Aorta (tissue), 5 donors: ENCODE measurements at places on chromosomes 2 and 18.

- no peak for DNase-seq
- H3K27me3 ChIP-seq: no peaks in the 10 kb centered on the region
- no peak overlapping the region for H3K27ac ChIP-seq
- H3K4me3 ChIP-seq: no peak overlapping the region
- H3K36me3 ChIP-seq: peaks cover 2% of the 10 kb centered on the region
- H3K4me1 ChIP-seq: peaks cover 6% of the 10 kb centered on the region
Observed at GRCh38 chr18:44799382-44799906, 118.8 kb downstream of the SETBP1 start.

DNA sequence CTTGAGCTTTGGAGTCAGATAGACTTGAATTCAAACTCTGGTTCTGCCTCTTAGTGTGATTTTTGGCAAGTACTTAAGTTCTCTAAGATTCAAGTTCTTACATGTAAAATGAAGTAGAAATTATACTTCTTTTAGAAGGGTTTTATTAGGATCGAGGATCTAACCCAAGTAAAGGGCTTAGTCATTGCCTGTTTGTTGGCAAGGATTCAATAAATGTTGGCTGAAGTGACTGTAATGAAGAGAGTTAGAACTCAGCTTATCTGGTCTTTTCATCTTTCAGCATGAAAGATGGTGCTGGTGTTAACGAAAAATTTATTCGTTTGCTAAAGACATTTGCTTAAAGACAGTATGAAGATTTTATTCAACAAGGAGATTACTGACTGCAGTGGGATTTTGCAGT, 315.9 kb upstream of the THUMPD2 start:
- no peak overlapping the region for H3K4me3 ChIP-seq
- no peaks in the 10 kb centered on the region for H3K36me3 ChIP-seq
- no peak for DNase-seq
- H3K27me3 ChIP-seq: no peaks in the 10 kb centered on the region

GRCh38 chr18:22412176-22412911, 5.4 kb downstream of the CTAGE1 start:
- H3K27ac ChIP-seq: no peak overlapping the region
- no peaks in the 10 kb centered on the region for H3K4me1 ChIP-seq
- no peak overlapping the region for H3K4me3 ChIP-seq
- H3K36me3 ChIP-seq: no peaks in the 10 kb centered on the region
- no peak for DNase-seq

DNA sequence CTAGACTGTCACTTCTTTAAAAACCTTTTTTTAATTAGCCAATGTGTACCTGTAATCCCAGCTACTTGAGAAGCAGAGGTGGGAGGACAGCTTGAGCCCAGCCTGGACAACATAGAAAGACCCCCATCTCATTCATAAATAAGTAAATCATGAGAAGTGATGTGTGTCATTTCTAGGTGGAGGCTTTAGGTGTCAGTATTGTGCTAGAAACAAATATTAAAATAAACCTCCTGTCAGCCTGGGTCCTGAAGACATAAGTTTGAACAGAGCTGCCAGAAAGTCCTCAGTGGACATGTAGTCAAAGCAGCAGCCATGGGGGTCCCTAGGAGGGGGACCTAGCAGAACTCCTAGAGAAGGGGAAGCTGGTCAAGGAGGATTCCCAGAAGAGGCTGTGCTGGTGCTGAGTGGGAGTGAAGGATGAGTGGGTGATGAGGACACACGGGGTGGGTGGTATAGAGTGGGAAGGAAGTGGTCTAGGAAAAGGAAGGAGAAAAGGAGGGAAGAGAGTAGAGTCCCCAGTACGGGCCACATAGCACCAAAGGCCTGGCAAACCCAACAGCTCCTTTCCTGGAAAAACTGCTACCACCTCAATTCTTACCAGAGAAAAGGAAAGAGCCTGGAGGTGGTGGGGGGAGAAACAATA, 316.6 kb upstream of the NCKAP5 start:
- H3K27ac ChIP-seq: no peak overlapping the region
- peaks cover 2% of the 10 kb centered on the region for H3K27me3 ChIP-seq
- no peaks in the 10 kb centered on the region for H3K36me3 ChIP-seq
- no peak for DNase-seq
- H3K4me1 ChIP-seq: no peaks in the 10 kb centered on the region

- H3K27me3 ChIP-seq: no peaks in the 10 kb centered on the region
- H3K4me3 ChIP-seq: no peak overlapping the region
- H3K4me1 ChIP-seq: no peaks in the 10 kb centered on the region
- H3K27ac ChIP-seq: no peak overlapping the region
- peaks cover 3% of the 10 kb centered on the region for H3K36me3 ChIP-seq
Observed at GRCh38 chr2:121400201-121400600, 115.2 kb upstream of the TFCP2L1 start.

GRCh38 chr2:167965907-167966761, 281.3 kb downstream of the STK39 start:
- DNase-seq: no peak
- H3K36me3 ChIP-seq: no peaks in the 10 kb centered on the region
- H3K4me1 ChIP-seq: no peaks in the 10 kb centered on the region
- H3K4me3 ChIP-seq: no peak overlapping the region
- H3K27me3 ChIP-seq: no peaks in the 10 kb centered on the region
- no peak overlapping the region for H3K27ac ChIP-seq

GRCh38 chr2:181231886-181232621, 225.1 kb upstream of the ITGA4 start:
- no peak overlapping the region for H3K4me3 ChIP-seq
- H3K27me3 ChIP-seq: no peaks in the 10 kb centered on the region
- no peak for DNase-seq
- H3K27ac ChIP-seq: no peak overlapping the region
- H3K4me1 ChIP-seq: no peaks in the 10 kb centered on the region
- H3K36me3 ChIP-seq: no peaks in the 10 kb centered on the region

DNA sequence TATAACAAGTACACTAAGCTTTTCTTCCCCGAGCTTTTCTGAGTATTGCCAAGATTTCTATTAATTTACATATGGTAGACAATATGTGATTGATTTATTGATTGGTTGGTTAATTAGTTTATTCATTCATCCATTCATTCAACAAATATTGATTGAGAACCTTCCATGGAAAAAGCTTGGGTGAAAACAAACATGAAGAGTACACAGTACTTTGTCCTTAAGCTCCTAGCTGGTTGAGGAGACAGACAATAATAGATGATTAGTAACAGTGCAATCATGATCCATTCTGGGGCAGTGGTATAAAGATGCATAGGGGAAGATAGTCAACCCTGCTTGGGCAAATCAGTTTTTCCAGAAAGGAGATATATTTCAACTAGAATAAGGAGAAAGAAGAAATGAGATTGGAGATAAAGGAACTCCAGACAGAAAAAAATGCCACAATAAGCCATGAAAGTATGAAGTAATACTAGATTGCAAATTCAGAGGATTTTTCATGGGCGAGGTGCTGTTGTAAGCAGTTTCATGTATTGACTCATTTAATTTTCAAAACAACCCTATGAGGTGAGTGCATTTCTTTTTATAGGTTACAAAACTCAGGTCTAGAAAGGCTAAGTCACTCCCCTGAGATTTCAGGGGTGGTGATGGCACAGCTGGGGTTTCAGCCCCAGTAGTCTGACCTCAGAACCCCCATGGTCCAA, 129.5 kb downstream of the RND3 start:
- no peak overlapping the region for H3K4me3 ChIP-seq
- H3K27ac ChIP-seq: no peak overlapping the region
- H3K27me3 ChIP-seq: no peaks in the 10 kb centered on the region
- H3K4me1 ChIP-seq: no peaks in the 10 kb centered on the region
- H3K36me3 ChIP-seq: no peaks in the 10 kb centered on the region

DNA sequence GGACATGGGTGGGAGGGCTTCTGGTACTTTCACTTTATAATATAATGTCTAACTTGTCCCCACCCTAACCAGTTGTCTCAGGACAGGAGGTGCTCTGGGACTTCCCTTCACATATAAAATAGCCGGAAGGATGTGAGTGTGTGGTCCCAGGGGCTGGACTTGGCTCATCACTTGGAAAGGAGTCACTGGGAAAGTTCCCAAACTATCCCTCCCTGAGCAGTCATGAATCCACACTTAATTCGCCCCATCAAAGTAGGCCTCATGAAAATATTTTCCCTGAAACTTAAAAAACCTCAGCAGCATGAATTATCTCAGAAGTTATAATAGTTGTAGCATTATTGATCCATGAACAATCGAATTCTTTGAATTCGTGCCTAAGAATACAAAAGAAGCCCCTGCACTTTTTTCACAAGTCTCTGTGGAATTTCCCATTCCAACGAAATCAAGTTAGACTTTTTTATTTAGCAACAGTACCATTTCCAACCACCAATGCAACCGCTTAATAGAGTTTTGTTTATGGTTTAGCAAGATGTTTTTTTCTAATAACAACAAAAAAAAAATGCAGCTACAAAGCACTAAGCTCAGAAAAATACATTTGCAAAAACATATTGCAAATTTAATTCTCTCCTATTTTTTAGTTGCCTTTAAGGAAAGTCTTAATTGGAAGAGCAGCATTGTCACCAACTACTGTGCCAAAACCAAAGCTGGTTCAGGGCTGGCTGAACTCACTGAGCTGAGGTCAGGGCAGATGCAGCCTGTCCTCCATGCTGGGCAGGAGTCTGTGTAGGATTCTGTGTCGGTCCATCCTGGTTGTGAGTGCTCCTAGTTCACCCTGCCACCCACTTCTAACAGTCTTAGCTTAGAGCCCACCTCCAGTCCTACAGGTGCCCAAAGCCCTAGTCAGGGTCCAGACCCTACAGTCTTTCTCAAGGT, 68.8 kb upstream of the SPTBN1 start:
- H3K27ac ChIP-seq: no peak overlapping the region
- H3K27me3 ChIP-seq: no peaks in the 10 kb centered on the region
- DNase-seq: no peak
- no peaks in the 10 kb centered on the region for H3K4me1 ChIP-seq
- no peaks in the 10 kb centered on the region for H3K36me3 ChIP-seq

GRCh38 chr2:29215073-29215472, 99.9 kb downstream of the CLIP4 start:
- H3K4me3 ChIP-seq: no peak overlapping the region
- no peak for DNase-seq
- H3K27me3 ChIP-seq: no peaks in the 10 kb centered on the region
- no peak overlapping the region for H3K27ac ChIP-seq
- no peaks in the 10 kb centered on the region for H3K4me1 ChIP-seq

DNA sequence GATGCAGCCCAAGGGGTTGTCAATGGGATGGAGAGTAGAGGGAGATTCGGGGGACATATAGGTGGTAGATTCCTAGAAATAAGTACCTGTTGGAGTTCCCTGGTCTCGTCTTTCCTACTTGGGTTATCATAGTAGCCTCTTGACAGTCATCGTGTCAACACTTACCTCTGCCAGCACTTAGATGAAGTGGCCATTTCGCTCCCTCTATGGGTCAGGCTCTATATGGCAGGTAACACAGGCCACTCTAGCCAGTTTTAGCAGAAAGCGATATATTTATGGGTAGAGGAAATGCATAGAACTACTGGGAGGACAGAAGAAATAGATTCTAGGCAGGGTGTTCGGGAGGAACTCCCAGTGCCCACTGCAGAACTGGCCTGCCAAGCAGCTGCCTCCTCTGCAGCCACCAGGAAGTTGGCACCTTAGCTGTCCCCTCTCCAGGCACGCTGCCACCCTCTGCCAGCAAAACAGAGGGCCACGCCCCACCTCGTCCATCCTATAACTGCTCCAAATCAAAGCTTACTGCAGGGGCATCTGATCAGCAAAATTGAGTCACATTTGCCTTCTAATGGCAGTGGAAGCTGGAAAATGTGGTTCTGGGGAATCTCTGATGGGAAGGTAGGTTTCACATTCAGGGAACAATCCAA, 181.3 kb downstream of the INSIG2 start:
- H3K27ac ChIP-seq: no peak overlapping the region
- no peaks in the 10 kb centered on the region for H3K4me1 ChIP-seq
- no peaks in the 10 kb centered on the region for H3K36me3 ChIP-seq

- no peaks in the 10 kb centered on the region for H3K4me1 ChIP-seq
- no peak for DNase-seq
- no peak overlapping the region for H3K27ac ChIP-seq
- no peaks in the 10 kb centered on the region for H3K36me3 ChIP-seq
- no peak overlapping the region for H3K4me3 ChIP-seq
- no peaks in the 10 kb centered on the region for H3K27me3 ChIP-seq
Observed at GRCh38 chr2:3121601-3122000, 256.0 kb downstream of the EIPR1 start.

DNA sequence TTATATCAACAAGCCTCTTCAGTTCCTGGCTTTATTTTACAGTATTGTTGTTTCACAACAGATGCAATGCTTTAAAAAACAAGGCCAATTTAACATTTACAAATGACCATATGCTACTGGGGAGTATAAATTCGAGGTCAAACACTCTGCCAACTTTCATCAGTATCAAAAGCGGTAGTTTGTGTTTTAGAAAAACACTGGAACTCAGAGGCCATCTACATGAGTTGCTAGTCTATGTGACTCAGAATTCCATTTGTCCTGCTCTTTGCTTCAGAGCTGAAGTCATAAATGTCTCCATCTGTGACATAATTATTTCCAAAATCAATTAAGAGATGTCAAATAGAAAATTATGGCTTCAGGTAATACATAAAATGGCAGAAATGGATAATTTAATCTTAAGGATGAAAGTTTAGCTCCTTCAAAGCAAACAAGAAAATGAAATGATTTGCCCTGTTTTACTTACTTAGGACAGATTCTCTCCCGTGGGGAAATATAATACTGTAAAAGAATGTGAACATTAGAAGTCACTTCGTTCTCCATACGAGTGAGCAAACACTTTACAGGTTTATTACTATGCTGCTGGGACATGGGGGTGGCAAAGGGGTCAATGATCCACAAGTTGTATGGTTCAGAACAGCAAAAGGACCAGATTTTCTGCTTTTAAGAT, 3.7 kb downstream of the MEX3C start:
- no peak for DNase-seq
- H3K27ac ChIP-seq: no peak overlapping the region
- no peaks in the 10 kb centered on the region for H3K4me1 ChIP-seq
- no peaks in the 10 kb centered on the region for H3K27me3 ChIP-seq
- H3K36me3 ChIP-seq: no peaks in the 10 kb centered on the region

DNA sequence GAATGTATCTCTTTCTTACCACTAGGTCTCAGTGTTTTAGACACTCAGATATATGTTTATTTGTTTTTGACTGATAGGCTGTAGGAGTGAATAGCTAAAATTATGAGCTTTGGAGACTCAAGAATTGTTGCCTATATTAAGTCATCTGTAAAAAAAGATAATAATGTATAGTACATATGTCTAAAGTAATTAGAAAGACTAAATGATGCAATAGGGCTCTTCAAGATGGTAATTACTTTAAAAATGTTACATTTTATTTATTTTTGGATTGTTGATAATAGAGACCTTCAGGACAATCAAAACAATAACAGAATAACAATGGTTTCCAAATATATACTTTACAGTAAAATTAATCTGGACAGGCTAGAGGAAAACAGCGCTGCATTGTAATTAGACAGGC, 19.9 kb upstream of the SCN7A start:
- no peak overlapping the region for H3K4me3 ChIP-seq
- no peaks in the 10 kb centered on the region for H3K36me3 ChIP-seq
- no peak for DNase-seq

GRCh38 chr18:8987241-8987640, 115.3 kb upstream of the NDUFV2 start:
- no peaks in the 10 kb centered on the region for H3K36me3 ChIP-seq
- H3K27me3 ChIP-seq: no peaks in the 10 kb centered on the region
- no peak for DNase-seq
- no peak overlapping the region for H3K4me3 ChIP-seq

GRCh38 chr2:44959855-44960254, 18.4 kb downstream of the SIX3 start:
- H3K27me3 ChIP-seq: no peaks in the 10 kb centered on the region
- no peaks in the 10 kb centered on the region for H3K4me1 ChIP-seq
- H3K36me3 ChIP-seq: no peaks in the 10 kb centered on the region
- no peak for DNase-seq
- no peak overlapping the region for H3K27ac ChIP-seq

GRCh38 chr2:32663864-32664263, 36.0 kb downstream of the TTC27 start:
- no peak overlapping the region for H3K27ac ChIP-seq
- H3K36me3 ChIP-seq: no peaks in the 10 kb centered on the region
- H3K4me1 ChIP-seq: no peaks in the 10 kb centered on the region
- H3K4me3 ChIP-seq: no peak overlapping the region
